Esophagus mucosa (tissue), 1 donor: ENCODE measurements at places on chromosomes 12 and 14.

DNA sequence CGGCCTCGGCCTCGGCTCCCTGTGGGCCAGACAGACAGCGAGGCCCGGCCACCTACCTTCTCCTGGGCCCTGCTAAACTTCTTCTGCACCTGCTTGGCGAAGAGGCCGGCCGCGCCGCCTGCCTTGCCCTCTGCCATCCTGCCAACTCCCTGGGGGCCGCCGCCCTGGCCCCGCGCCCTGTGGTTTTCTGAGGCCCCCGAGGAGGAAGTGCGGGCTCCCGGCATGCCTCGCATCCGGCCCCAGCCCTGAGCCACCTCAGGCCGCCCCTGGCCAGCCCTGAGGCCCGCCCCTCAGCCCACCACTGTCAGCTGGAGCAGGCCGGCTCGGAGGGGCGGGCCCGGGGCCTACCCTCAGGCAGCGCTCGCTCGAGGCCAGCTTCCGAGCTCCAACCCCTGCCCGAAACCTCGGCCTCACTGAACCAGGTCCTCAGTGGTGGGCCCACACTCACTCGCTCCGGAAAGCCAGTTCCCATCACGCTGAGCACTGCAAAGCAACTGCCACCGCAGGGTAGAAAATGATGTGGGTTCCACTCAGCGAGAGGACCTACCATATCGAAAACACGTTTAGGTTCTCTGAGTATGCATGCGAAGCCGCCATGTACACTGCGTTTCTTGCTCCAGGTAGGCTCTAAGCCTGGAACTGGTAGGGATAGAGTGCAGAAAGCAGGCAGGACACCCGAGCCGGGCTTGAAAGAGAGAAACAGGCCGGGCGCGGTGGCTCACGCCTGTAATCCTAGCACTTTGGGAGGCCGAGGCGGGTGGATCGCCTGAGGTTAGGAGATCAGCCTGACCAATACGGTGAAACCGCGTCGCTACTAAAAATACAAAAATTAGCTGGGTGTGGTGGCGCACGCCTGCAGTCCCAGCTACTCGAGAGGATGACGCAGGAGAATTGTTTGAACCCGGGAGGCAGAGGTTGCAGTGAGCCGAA lies at the start of gene BIN2:
TSS of gene BIN2 (minus strand) at position 209 of the 930 bp plus-strand sequence. CDS start at position 137, 72 bp downstream.
- peak; percentile 50 for ATAC-seq

DNA sequence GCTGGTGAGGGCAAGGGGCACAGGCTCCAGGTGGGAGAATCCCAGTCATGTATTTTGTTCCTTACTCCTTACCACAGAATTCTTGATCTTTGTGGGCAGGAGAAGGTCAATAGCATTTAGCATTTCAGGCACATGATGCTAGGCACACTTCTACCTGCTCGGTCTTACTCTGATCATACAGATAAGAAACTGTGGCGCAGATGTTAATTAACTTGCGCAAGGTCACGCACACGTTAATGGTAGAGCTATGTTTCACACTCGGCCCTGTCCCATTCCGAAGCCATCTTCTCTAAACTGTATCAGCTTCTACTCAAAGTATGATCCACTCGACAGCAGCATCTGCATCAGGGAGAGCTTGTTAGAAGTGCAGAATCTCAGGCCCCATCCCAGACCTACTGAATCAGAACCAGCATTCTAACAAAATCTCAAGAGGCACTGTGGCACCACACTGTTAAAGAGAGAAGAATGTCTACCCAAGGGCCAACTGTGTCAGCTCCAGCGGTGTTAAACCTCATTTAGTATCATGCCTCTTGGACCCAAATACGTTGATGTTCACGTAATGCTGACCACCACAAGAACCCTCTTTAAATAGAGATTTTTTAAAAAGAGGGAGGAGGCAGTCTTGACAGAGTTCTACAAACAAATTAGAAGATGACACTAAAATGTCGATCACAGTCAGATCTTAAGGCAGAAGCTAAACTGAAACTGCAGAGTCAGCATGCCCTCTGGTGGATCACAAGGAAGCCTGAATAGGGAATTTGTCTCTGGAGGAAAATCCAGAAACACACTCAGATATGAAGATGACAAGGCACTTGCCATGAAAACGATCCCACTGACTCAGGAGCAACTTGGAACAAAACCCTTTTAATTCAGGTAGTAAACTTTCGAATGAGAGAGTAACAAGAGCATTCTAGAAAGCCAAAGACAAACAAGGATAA lies 7.3 kb downstream of the STXBP6 start:
- ATAC-seq, result no peak

- no peak for ATAC-seq
These were observed 19.6 kb downstream of the NOXRED1 start for GRCh38 chr14:77403768-77404167.

GRCh38 chr14:103538291-103539055 lies 9.5 kb downstream of the TRMT61A start:
- no peak for ATAC-seq

DNA sequence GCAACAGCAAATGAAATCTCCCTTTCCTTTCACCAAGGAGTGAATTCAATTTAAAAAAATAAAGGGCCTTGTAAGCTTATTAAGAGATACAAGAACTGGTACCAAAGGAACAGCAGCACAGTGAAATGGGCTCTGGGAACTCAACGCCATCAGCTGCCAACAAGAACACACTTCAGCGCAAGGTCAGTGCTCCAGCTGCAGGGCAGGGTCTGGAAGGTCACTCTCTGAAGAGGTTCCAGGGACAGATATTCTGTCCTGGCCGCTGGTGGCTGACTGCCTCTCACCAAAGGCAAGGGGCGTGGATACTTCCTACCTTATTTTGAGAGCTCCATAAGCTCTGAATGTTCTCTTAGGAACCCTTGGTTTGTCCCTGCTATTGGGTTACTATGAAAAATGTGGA lies 186.6 kb downstream of the CALM1 start:
- no peak for ATAC-seq

GRCh38 chr14:32428875-32429274 lies 99.8 kb downstream of the AKAP6 start:
- ATAC-seq, result no peak

DNA sequence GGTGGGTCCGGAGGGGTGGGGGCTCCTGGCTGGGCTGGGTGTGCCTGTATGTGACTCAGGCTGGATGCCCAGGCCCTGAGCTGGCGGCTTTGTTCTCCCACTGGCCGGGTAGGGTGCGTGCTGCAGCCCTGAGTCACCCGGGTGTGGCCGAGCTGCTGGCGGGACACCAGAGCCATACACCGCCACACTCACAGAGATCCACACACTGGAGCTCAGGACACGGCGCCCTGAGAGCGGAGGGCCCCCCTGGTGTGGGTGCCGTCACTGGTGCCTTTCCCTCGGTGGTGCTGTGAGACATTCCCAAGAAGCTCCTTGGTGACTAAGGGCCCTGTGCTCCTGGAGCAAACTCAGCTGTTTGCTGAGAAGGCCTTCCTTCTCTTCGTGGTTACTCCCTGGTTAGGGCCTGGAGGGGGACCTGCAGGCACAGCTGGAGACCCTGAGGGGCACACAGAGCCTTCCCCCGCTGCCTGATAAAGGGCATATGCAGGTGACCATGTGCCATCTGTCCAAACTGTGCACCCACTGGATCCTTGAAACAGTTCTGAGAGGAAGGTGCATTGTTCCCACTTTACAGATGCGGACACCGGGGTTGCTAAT lies 44.3 kb downstream of the KRT80 start:
- peak; percentile 75 for ATAC-seq

DNA sequence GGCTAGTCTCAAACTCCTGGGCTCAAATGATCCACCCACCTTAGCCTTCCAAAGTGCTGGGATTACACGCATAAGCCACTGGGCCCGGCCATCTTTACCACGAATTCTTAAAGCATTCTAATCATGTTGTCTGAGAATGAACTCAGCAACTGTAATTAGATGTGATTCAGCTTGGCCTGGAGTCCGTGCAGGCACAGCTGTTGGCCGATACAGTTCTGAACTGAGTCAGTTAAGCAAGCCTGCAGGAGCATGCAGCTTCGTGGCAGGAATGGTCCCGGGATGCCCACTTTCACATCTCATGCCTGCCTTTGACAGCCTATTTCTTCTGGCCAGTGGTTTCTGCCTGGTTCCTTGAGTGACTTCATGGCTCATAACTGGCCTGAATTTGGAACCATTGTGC lies 194.1 kb downstream of the ANO6 start:
- no peak for ATAC-seq

DNA sequence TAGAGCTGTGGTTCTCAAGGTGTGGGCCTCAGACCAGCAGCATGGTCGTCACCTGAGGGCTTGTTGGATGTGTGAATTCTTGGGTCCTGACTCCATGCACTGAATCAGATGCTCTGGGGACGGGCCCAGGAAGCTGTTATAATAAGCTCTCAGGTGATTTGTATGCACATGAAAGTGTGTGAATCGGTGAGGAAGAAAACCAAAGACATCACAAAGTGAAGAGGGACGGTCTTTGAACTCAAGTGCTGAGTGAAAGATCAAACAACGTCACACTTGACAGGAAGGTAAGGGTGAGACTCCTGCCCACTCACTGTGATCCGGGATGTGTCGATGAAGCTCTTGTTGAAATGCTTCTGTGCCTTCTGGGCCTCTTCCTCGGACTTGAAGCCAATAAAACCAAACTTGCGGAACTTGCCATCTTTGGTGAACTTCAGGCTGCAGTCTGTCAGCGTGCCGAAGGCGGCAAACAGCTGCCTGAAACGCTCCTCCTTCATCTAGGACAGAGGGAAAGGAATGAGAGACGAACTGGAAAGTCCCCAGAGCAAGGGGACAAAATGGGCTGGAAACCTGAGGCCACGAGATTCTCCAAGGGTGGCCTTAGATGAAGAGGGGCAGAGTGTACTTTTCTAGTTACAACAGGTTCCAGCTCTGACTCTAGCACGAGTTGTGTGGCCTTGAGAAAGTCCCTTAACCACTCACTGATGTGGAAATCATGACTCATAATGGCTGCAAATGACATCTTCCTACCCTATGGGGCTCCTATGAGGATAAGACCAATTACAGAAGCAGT lies 4.0 kb downstream of the RBM19 start:
- no peak for ATAC-seq

DNA sequence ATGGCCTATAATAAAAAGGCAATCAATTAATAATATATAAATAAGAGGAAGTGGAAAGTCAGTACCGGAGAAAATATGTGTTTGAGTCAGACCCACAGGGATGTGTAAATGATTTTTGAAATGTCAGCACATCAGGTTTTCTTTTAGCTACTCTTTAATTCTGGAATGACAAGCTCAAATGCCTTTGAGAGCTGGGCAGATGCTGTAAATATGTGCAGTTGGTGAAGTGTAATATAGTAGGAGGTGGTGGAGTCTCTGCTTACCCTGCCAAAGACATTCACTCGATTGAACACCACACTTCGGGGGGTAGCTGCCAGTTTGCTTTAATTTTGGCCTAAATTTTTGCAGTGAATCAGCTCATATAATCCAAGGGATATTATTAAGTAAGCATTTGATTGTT lies 93.0 kb downstream of the PLEKHA5 start:
- no peak for ATAC-seq

DNA sequence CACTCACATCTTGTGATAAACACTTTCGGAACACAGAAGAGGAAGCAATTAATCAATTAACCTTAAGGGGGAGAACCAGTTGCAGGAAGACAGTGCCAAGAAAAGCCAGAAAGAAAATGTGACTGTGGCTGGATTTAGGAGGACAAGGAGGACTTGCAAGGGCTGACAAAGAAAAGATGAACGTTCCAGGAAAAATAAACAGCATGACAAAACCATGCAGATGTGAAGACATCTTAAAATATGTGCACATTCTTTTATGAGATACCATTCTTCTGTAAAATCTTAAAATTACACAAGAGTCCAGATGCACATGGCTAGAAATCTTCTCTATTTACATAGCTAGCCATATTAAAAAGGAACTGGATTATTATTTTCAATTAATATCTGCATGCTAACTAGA lies 33.4 kb downstream of the KITLG start:
- ATAC-seq, result no peak

DNA sequence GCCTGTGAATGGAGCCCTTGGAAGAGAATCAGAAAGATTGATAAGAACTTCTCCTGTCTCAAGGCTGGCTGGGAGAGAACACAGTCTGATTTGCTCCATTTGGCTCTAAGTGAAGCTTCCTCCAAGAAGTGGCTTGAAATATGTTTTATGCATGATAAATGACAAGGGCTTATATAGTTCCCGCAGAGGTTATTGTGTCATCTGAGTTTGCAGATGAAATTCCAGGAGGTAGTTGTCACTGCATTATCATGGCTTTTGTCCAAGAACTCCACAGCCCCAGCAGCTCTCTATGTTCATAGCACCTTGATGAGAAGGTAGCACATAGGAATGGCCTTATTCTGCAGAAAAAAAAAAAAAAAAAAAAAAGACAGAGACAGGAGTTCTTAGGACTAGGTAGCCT lies 108.5 kb downstream of the DACT1 start:
- ATAC-seq, result peak; percentile 79

DNA sequence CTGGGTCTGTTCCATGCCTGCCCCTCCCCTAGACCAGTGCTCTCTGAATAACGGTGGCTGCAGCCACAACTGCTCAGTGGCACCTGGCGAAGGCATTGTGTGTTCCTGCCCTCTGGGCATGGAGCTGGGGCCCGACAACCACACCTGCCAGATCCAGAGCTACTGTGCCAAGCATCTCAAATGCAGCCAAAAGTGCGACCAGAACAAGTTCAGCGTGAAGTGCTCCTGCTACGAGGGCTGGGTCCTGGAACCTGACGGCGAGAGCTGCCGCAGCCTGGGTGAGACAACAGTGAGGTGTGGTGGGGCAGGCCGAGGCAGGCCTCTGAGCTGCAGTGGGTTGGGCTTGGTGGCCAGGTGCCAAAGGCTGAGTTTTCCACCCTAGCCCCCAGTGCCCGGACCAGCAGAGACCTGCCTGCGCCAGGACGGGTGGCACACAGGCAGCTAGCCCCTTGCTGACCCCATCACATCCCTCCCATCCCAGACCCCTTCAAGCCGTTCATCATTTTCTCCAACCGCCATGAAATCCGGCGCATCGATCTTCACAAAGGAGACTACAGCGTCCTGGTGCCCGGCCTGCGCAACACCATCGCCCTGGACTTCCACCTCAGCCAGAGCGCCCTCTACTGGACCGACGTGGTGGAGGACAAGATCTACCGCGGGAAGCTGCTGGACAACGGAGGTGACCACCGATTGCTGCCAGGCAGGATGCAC lies 28.2 kb upstream of the LRP1-AS start:
- ATAC-seq, result peak; percentile 90

GRCh38 chr12:61523276-61523992 lies 736.8 kb upstream of the USP15 start:
- ATAC-seq, result no peak

DNA sequence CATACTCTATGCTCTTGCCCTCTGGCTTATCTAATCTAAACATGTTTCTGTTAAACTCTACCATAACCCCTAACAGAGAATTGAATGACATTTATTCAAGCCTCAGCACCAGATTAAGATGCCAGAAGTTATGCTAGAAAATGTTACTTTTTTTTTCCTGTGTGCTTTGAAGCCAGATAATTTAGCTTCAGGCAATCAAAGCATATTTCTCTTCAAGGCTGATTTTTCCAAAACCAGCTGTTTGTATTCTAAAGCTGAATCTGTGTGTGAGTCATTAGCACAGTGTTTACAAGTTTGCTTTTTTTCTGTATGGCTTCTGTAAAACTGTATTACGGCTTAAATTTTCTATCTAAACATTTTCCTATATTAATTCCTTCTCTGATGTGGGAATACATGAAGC lies 326.1 kb downstream of the FSCB start:
- ATAC-seq, result no peak

GRCh38 chr14:53295985-53296582 lies 143.0 kb upstream of the DDHD1 start:
- no peak for ATAC-seq
